ENCODE measurements at places on chromosomes 5 and 9. TPM values are rescaled to one million over a fixed set of nuclear protein-coding genes. Genes with fewer than 3 reads are reported as not detected.

- no peak for DNase-seq
Observed at GRCh38 chr9:89888233-89888632, 283.4 kb downstream of the GADD45G start.

Gene C5orf58
- total RNA-seq = not detected

Gene FREM1
- 0.11 TPM for total RNA-seq

DNA sequence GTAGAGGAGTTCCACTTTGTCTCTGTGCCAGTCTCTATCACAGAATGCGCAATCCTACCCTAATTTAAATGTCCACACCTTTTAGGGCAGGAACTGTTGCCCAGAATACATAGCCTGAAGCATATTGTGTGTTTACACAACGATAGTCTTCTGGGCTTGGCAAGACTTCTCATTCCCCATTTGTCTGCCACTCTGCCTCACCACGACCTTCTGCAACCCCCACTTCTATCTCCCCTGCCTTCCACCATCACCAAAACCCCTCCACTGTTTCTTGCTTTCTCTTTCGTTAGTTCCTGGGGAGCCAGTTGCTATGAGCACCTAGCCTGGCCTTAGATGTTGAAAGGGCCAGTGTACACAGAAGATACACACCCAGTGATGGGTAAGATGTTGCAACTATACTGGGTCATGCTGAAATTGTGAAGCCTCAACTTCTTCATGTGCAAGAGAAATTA is 883 bp upstream of the RNF145 start:
- DNase-seq = peak; percentile 15

DNA sequence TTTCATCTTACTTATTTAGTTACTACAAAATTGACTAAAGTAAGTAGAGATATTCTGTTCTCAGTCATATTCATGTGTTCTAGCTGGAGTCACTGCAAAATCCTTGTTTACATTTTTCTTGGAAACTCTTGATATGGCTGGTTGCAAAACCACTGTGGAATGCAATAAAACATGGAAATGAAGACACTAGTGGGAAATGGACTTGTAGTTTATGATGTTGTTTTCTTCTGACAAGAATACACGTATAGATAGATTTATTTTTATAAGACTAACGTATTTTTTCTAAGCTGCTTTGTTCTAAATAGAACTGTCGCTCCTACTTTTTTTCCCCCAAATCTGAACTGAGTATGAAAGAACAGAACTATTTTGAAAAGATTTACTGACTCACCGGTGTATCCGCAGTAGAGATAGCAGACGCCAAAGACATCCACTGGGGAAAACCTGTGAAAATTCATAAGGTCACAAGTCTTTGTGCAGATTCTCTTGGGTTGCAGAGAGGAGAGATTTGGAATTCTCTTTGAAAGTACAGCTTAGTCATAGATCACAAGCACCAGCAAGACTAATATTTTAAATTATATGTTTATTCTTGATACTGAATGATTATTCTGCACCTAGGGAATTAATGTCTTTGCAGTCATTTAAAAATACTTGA is 119.6 kb upstream of the TAF11L2 start:
- peak; percentile 45 for DNase-seq

DNA sequence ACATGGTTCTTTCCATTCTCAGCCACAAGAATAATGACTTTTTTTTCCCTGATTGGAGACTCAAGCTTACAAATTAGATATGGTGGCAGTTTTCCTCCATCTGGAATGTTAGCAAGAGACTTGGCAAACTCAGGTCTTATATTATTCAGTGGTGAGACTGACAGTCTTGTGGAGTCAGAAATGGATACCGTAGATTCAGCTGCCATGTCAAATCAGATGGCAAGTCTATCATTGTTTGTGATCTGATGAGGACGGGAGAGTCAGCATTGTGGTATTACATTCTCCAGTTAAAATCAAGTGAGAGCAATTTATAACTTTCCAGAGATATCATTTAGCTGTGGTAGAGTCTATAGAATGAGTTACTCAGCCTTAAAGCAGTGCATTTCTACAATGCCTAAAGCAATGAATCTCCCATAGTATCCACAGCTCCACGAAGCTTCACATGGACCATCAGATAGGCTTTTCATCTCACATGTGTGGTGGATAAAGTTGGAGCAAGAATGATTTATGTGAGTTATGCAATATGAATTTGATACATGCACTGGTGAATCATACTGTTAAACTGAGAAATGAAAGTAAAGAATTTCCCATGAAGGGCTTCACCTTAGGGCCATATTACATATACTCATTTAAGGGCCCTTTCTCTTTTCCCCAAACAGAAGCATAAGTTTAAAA is 430.6 kb downstream of the ZNF608 start:
- peak; percentile 6 for DNase-seq

- no peak for DNase-seq
Observed at GRCh38 chr5:141784529-141784928, 93.7 kb downstream of the PCDH1 start.

Gene IFT74
- total RNA-seq = 10.1 TPM

- DNase-seq = no peak
Observed at GRCh38 chr5:17891881-17892280, 257.6 kb downstream of the TAF11L14 start.
